ENCODE measurements at places on chromosomes 3 and 15.

DNA sequence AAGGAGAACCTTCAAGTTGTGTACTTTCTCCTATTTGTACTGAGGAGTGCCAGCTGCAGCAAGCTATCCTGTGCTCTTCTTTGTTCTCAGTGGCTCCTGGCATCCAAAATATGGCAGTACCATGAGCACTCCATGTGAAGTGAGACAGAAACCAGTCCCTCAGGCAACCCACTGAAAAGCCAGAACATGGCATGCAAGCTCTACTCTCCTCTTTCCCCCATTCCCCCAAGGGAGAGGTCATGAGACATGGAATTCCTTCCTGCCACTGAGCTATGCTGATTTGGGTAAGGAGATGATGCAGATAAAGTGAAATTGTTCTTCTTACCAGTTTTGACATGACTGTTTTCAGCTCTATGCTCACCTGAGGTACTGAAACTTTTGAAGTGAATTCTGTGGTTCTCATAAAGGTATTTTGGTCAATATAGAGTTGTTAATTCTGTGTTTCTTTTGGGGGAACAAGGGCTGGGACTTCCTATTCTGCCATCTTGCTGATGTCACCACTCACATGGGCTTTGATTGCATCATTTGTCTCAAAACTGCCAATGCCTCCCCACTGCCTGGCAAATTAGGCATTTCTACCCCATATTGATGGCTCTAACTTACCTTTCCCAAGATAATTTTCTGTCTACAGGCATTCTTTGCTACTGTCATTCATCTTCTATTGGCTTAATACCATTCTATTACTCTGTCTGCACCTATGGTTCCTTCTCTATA is 22.8 kb upstream of the CEP152 start:
- no peak overlapping the region for H3K27ac ChIP-seq

GRCh38 chr3:45571216-45571615 is 23.3 kb upstream of the LIMD1 start:
- H3K27ac ChIP-seq: no peak overlapping the region
- H3K4me1 ChIP-seq: peaks cover 21% of the 10 kb centered on the region
- no peaks in the 10 kb centered on the region for H3K27me3 ChIP-seq
- no peak overlapping the region for H3K4me3 ChIP-seq

- no peaks in the 10 kb centered on the region for H3K4me1 ChIP-seq
- no peak for DNase-seq
- no peak overlapping the region for H3K27ac ChIP-seq
- H3K4me3 ChIP-seq: no peak overlapping the region
Measured at GRCh38 chr3:196397941-196398340, 34.3 kb downstream of the UBXN7 start.

DNA sequence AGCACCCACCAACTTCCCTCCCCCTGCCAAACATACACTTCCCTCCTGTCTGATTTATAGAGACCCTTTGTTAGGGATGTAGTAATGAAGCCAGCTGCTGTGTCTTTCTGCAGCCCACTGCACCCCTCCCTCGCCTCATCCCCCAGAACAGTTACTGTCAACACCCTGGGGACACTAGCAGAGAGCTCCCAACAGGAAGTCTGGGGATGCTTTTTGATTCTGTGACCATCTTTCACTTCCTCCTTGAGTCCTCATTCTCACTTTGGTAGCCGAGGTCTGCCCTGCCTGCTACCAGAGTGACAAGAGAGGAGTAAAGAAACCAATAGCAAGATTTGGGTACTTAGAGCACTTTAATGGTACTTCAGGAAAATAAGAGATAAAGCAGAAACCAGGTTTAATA is 201.6 kb downstream of the SATB1 start:
- DNase-seq: no peak
- no peak overlapping the region for H3K4me3 ChIP-seq
- H3K4me1 ChIP-seq: peaks cover 18% of the 10 kb centered on the region
- peak overlapping the region; percentile 37 for H3K27ac ChIP-seq
- H3K36me3 ChIP-seq: no peaks in the 10 kb centered on the region

DNA sequence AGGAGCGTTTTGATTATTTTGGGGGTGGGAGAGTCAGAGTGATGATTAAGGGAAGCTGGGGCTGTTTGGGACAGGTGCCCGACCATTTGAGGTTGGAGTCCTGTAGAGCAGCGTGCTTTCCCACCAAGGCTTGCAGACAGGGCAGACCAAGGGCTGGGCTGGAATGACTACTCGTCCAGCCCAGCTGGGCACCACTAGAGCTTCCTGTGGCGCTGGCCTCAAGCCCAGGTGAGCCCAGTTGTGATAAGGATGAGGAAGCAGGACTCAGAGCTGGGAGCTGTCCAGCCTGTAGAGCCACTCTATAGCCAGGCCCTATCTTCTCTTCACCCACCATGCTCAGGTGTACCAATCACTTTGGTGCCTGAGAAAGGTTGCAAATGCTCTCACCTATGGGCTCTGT is 75.8 kb upstream of the ACAN start:
- H3K27me3 ChIP-seq: peaks cover 3% of the 10 kb centered on the region
- H3K36me3 ChIP-seq: peaks cover 3% of the 10 kb centered on the region
- no peak for DNase-seq
- no peak overlapping the region for H3K27ac ChIP-seq
- peaks cover 20% of the 10 kb centered on the region for H3K4me1 ChIP-seq

- no peaks in the 10 kb centered on the region for H3K27me3 ChIP-seq
- no peak overlapping the region for H3K4me3 ChIP-seq
- no peaks in the 10 kb centered on the region for H3K36me3 ChIP-seq
- DNase-seq: no peak
- no peak overlapping the region for H3K27ac ChIP-seq
Measured at GRCh38 chr15:70179309-70179892, 81.7 kb upstream of the TLE3 start.

DNA sequence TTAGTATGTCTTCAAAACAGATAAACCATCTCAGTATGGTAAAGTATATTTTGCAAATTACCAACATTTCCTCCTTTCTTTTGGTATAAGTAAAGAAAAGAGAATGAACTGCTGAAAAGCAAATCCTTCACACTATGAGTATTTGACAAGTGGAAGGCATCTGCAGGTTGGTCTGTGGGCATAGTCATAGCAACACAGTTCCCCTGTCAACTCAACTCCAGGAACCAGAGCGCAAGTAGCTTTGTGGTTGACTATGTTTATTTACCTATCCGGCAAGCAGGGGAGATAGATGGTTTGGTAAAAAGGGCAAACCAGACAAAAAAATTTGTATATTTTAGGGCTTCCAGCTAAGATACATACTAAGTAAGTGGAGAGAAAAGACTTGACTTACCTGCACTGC is 88.3 kb upstream of the PPIB start:
- no peaks in the 10 kb centered on the region for H3K27me3 ChIP-seq
- H3K27ac ChIP-seq: peak overlapping the region; percentile 15
- H3K36me3 ChIP-seq: peaks cover 7% of the 10 kb centered on the region
- DNase-seq: no peak

DNA sequence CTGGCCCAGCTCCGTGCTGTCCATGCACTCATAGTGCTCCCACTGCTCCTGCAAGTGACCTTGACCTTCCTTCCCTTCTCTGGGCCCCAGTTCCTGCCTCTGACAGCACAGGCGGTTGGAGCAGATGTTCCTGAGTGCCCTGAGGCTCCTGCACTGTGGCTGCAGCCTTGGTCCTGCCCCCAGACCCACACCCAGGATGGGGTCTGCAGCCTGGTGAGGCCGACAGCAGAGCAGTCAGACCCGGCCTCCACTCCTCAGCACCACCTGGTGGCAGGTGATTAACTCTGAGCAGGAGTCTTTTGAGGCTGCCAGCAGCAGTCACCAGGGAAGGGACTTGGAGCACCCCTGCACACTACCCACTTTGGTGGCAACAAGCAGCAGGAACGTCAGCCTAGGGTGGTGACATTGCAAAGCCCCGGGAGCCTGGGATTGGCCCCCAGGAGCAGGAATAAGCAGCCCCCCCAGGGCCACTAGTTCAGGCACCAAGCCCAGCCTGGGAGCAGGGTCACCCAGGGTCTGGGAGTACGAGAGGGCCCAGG is 64.6 kb downstream of the CYP11A1 start:
- H3K27me3 ChIP-seq: peaks cover 55% of the 10 kb centered on the region
- H3K4me3 ChIP-seq: no peak overlapping the region
- no peaks in the 10 kb centered on the region for H3K36me3 ChIP-seq
- DNase-seq: no peak
- peak overlapping the region; percentile 48 for H3K27ac ChIP-seq
- H3K4me1 ChIP-seq: peaks cover 7% of the 10 kb centered on the region

DNA sequence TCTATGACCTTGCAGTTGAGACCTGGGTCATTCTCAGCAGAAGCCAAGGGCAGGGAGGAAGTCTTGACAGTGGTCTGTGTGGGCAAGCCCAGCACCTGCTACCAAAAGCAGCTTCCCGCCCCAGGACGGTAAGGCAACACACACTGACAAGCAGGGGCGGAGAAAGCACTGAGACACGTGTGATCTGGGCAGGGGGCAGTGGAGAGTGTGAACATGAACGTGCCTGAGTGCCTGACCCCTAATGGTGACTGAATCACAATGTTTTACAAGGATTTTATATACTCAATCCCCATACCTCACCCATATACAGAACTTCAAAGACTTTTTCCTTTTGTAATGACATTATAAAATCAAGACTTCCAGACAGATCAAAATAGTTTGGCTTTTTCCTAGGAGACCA is 35.2 kb downstream of the ANP32A start:
- H3K27me3 ChIP-seq: no peaks in the 10 kb centered on the region
- DNase-seq: no peak
- no peak overlapping the region for H3K4me3 ChIP-seq
- H3K36me3 ChIP-seq: no peaks in the 10 kb centered on the region
- H3K27ac ChIP-seq: peak overlapping the region; percentile 68

DNA sequence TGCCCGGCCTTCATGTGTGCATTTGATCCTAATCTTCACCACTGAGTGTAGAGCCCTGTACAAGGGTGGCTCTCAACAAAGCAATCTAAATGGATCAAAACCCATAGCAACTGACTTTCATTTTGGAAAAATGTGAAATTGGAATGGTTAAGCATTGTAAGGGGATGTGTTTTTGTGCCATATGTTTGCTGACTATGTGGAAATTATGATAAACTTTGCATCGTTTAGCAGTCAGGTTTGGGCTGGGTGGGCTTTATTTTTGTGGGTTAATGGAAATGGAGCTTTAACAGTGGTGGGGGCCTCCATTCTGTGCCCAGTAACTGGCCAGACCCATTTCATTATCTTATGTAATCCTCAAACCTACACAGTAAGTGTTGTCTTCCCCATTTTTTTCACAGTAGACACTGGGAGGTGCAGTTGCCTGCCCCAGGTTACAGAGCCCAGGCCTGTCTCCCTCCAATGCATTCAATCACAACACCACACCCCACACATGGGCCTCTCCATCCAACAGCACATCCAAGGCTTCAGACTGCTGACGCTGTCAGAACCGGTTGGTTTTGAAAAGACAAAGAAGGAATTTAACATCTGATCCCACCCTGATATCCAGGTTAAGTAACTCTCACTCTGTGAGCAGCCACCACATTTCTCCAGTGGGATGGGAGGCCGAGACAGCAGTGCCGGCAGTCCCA is 136.3 kb upstream of the ABHD17C start:
- no peaks in the 10 kb centered on the region for H3K36me3 ChIP-seq
- H3K27ac ChIP-seq: no peak overlapping the region
- no peak for DNase-seq

Data from naive thymus-derived CD8-positive, alpha-beta T cell (primary cell).